A549 treated with Mapracorat at 1 μM for 4 hours (cell line): ENCODE measurements at places on chromosomes 4 and X. TPM values are rescaled to one million over a fixed set of nuclear protein-coding genes. Genes with fewer than 3 reads are reported as not detected.

Gene TLR10
- 0.05 TPM in 2 of 5 replicates, not detected in the others for total RNA-seq

Gene TEX11
- total RNA-seq, result not detected in 5 replicates

Gene SHOX
- total RNA-seq, result not detected in 5 replicates

Gene USP17L22
- not detected in 5 replicates for total RNA-seq

Gene NDST4
- not detected in 5 replicates for total RNA-seq
